ENCODE measurements at places on chromosomes 1 and 21. TPM values are rescaled to one million over a fixed set of nuclear protein-coding genes. Genes with fewer than 3 reads are reported as not detected.

MAGI3 gene
- 6.3 TPM for total RNA-seq

SH3BP5L gene
- 20.9 TPM for total RNA-seq

IVL gene
- 1.6 TPM for total RNA-seq

FCMR gene
- 0.38 TPM for total RNA-seq

MPZL1 gene
- total RNA-seq = 95.6 TPM

C4BPB gene
- not detected for total RNA-seq

DCST1 gene
- not detected for total RNA-seq

TINAGL1 gene
- 154 TPM for total RNA-seq

KCNJ10 gene
- not detected for total RNA-seq

EPHA2 gene
- 117 TPM for total RNA-seq

OR11L1 gene
- not detected for total RNA-seq

CFAP57 gene
- not detected for total RNA-seq

AZIN2 gene
- total RNA-seq = 1.5 TPM

PDPN gene
- 3.2 TPM for total RNA-seq

ELF3 gene
- 66.1 TPM for total RNA-seq

KCNJ15 gene
- 2.1 TPM for total RNA-seq

TAL1 gene
- total RNA-seq = under 0.01 TPM

TTC4 gene
- 29.4 TPM for total RNA-seq

SYTL1 gene
- total RNA-seq = 86.3 TPM

KRTAP19-1 gene
- not detected for total RNA-seq

TPR gene
- 45.2 TPM for total RNA-seq

TDRD5 gene
- not detected for total RNA-seq
